T-helper 17 cell (primary cell): ENCODE measurements at places on chromosomes 7 and 10. TPM values are rescaled to one million over a fixed set of nuclear protein-coding genes. Genes with fewer than 3 reads are reported as not detected.

TUBAL3 gene
- not detected for total RNA-seq

AKR1C8 gene
- 0.87 TPM for total RNA-seq

GRCh38 chr10:125289461-125289860, 129.1 kb upstream of the CTBP2 start:
- DNase-seq: no peak

DNA sequence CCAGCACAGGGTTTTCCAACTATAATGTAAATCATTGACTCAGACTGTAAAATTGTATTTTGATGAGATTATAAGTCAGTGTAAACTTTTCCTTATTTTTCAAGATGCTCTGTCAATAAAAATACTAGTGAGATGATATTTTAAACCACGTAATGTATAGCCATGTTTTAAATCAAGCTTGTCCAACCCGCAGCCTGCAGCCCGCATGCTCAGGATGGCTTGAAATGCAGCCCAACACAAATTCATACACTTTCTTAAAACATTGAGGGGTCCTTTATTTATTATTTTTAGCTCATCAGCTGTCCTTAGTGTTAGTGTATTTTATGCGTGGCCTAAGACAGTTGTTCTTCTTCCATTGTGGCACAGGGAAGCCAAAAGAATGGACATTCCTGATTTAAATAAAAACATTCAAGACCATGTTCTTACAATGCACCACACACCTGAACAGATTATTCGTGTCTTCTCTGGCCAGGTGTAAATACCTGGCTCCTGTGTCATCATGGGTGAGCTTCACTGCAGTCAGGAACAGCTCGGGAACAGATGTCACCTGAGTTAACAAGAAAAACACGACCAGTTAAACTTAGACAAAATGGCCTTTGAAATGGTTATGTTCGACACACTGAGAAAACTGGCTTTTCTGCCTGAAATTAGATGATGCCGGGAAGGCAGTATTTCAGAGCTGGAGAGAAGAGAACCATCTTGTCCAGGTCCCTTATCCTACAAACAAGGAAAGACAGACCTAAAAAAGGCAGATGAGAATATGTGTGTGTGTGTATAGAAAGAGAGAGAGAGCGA, 5.9 kb downstream of the PITRM1 start:
- no peak for DNase-seq
